ENCODE measurements at places on chromosomes 7 and 10.

GRCh38 chr10:63169624-63170023, 36.5 kb downstream of the NRBF2 start:
- no peak for DNase-seq

- no peak for DNase-seq
These were observed 210.8 kb upstream of the CSTF2T start for GRCh38 chr10:51910189-51910588.

GRCh38 chr7:36415144-36415543, 25.5 kb downstream of the ANLN start:
- no peak for DNase-seq

GRCh38 chr7:81190997-81191768, 272.3 kb upstream of the SEMA3C start:
- DNase-seq, result no peak

DNA sequence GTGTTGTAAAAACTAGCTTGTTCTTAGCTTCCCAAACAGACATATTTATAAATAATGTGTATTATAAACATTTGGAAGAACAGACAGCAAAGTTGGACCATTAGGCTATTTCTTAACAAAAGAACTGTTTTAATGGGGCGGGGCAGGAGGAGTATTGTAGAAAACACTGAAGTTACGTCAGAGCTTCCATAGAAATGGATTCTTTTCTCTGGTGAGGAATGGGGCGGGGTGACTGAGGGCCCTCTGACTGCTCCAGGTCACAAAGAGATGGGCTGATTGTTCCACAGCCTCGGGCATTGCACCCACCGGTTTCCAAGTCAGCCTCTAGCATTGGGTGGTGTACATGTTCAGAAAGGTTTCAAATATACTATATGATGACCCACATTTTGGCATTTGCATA, 36.8 kb upstream of the ADAM12 start:
- DNase-seq, result no peak

GRCh38 chr10:3197348-3198003, 24.9 kb upstream of the PITRM1 start:
- peak; percentile 94 for DNase-seq

- DNase-seq, result no peak
These were observed 15.5 kb downstream of the ARHGAP12 start for GRCh38 chr10:31912898-31913850.

- DNase-seq, result no peak
These were observed 500.9 kb downstream of the ARL4A start for GRCh38 chr7:13188236-13188805.

DNA sequence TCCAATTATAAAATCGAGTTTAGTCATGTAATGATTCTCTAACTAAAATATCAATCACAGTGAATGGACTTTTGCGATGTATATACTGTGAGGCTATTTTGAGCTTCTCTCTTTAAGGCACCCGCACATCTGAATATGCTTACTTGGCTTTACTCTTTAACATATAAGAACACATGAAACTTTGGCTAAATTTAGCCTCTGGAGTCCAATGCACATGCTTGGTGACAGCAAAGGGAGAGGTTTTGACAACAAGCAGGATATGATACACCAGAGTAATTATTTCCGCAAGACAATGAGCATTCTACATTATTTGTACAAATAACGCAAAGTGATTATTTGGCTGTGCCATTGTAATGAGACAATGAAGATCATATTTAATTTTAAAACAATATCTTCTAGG, 72.4 kb downstream of the ARID5B start:
- no peak for DNase-seq

GRCh38 chr7:80529362-80529761, 17.5 kb upstream of the GNAT3 start:
- no peak for DNase-seq

DNA sequence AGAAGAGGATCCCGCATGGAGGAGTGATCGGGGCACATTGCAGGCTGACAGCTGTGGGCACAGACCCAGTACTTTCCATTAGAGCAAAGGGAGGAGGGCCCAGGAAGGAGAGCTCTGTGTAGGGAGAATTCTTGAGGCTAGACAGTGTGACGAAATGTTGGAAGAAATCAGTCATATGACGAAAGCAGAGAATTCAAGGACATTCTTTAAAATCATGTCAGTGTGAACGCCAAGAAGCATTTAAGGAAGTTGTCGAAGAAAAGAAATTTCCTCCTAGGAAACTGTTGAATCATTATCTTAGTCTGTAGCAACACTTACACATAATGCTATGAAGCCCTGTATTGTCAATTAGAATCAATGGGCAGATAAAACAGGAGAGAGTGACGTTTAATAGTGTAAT, 191.3 kb upstream of the ADARB2 start:
- no peak for DNase-seq

- DNase-seq, result peak; percentile 73
These were observed 43.1 kb upstream of the LBX1 start for GRCh38 chr10:101272229-101272868.

- DNase-seq, result no peak
These were observed 169.3 kb downstream of the ADAM12 start for GRCh38 chr10:126218778-126219649.

- peak; percentile 87 for DNase-seq
These were observed 138.1 kb upstream of the CHST15 start for GRCh38 chr10:124231168-124232155.

- no peak for DNase-seq
These were observed 40.7 kb upstream of the SPDYE3 start for GRCh38 chr7:100266576-100267354.
